CD4-positive, alpha-beta T cell treated with Interleukin-2 at 100 ng/mL for 4 hours (primary cell): ENCODE measurements at places on chromosomes 11 and 22.

DNA sequence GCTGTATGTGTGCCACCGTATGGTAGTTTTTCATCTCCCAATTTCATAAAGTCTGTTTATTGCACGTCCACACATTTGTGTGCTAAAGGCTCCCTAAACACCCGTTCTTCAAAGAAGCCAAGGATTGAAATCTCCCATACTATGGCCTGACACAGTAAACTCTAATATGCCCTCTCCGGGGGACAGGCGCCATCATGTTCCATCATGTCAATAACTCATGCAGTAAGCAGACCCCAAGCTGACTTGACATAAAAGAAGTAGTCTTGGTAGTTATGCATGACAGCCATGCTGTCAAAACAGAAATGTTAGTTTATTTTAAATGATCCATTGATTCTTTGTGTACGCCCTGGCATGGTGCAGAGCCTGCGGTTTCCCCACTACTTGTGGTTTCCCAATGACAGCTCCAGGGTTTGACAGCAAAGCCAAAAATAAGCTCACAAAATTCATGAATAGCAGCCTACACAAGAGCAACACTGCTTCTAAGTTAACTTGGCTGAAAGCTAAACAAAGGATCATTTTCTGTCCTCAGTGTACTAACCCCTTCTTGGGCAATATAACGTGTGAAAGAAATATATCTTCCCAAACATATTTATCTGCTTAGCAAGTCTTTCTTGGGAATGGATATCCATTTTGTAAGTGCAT lies 56.5 kb upstream of the CABP7 start:
- no peak for DNase-seq

- DNase-seq, result no peak
Observed at GRCh38 chr22:27641049-27641795, 160.3 kb downstream of the MN1 start.

GRCh38 chr11:74566146-74566960 lies 26.0 kb upstream of the POLD3 start:
- no peak for DNase-seq

DNA sequence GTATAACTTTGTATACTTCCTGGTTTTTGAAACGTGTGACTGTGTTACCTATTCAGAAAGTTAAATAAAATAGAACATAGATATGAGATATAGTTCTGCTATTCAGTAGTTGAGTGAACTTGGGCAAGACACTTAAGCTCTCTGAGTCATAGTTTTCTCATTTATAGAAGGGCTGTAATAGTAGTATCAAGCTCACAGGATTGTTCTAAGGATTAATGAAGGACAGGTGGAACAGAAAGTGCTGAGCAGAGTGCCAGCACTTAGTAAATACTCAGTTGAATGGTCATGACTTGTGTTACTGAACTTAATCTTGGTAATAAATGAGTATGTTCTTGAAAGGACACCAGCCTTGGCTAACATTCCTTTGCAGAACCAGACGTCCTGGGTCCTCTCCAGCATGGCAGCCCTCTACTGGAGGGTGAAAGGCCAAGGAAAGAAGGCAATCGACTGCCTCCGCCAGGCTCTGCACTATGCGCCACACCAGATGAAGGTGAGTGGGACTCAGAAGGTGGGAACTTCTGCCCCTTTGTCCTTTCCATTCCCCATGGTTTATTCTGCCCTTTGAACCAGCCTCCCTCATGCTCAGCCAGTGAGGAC lies 131.2 kb downstream of the TTC17 start:
- no peak for DNase-seq

DNA sequence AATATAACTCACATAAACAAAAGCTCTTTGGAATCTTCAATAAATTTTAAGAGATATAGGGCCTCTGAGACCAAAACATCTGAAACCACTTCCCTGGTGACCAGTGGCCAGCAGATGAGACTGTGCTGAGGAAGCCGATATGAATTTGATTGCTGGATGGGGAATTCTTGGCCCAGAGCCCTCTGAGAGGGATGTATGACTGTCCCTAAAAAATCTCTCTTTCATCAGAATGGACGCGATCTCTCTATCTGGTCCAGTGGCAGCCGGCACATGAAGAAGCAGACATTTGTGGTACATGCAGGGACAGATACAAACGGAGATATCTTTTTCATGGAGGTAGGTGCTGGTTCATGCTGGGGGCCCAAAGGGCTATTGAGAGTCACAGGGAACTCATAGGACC lies 37.5 kb downstream of the MYBPC3 start:
- DNase-seq, result no peak

- no peak for DNase-seq
Observed at GRCh38 chr11:97963528-97964331, 1057.0 kb upstream of the CNTN5 start.

DNA sequence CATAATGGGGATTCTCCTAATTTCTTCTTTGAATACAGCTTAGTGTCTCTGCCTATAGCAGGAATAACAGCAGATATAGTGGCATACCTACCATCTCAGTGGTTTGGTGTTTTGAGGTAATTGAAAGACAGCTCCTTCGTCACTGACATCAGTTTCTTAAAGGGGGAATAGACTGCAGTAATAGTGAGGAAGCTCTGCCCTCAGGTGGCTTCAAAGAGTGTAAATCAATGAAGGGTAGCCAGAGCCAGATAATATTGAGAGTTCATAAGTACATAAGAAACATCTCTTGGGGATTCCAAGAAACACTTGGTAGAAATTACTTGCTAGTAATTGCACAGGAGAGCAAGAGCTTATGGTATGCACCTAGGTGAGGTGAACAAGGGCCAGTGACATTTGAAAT lies 4.4 kb downstream of the OR6M1 start:
- no peak for DNase-seq

GRCh38 chr22:46072981-46073682 lies 77.2 kb upstream of the PPARA start:
- no peak for DNase-seq

DNA sequence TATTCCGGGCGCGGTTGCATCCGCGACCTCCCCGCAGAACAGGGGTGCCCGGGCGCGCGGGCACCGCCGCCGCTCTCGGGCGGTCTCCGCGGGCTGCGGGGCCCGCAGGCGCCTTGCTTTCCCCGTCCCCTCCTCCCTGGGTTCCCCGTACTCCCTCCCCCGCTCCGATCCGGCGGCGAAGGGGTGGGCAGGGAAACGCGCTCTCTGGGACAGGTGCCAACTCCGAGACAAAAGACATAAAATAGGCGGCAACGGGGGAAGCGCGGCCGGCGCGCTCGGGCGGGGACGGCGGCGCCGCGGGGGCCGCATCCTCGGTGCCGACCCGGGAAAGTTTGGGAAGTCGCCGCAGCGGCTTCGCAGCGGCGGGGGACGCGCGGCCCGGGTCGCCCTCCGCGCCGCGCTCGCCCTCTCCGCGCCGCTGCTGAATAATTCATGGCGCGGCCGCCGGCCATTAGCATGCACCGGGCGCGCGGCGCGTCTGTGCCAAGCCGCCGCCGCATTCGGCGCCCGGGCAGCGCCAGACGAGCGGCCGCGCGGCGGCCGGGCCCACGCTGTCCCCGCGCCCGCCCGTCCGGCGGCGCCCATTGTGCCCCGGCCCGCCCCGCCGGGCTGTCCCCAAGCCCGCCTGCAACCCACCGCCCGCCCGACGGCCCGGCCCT lies 78.7 kb upstream of the PPARA start:
- DNase-seq, result peak; percentile 64

DNA sequence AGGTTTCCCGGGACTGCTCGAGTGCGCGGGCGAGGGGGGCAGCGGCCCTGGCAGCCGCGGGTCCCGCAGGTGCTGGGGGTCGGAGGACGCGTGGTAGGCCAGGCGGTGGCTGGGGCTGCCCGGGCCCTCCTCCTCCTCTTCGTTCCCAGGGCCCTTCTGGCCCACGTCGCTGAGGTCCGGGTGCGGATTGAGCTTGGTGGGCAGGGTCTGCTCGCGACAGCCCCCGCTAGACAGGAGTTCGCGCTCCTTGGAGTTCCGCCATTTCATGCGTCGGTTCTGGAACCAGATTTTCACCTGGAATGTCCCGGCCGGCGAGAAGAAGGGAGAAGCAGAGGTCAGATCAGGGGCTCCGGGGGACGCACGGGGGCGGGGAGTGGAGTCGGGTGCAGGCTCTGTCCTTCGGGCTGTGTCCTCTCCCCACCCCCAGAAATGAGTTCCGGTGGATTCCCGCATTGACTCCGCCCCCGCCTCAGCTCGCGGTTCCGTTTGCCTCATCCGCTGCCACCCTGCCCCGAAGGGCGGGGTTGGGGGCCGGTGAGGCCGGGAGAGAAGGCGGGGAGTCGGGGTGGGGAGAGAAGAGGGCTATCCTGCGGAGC lies 3.9 kb downstream of the DBX1 start:
- DNase-seq, result peak; percentile 45

- no peak for DNase-seq
Observed at GRCh38 chr11:116219171-116219635, 553.6 kb downstream of the BUD13 start.

GRCh38 chr11:70203751-70204465 lies 812 bp downstream of the FADD start:
- DNase-seq, result peak; percentile 96

DNA sequence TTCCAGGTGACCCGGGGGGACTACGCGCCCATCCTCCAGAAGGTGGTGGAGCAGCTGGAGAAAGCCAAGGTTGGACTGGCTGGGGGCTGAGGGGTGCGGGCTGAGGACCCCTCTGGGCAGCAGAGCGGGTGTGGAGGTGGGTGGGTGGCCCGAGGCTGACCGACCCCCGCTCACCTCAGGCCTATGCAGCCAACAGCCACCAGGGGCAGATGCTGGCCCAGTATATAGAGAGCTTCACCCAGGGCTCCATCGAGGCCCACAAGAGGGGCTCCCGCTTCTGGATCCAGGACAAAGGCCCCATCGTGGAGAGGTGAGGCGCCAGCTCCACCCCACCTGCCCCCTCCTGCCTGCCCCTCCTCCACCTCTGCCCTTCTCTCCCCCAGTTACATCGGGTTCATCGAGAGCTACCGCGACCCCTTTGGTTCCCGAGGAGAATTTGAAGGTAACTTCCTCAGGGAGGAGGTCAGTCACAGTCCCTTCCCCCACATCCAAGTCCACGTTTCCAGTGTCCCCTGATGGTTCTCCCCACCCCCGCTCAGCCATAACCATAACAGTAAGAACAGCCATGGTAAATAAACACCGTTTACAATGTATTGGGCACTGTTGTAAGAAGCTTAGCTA lies 11.2 kb downstream of the DPP3 start:
- no peak for DNase-seq

DNA sequence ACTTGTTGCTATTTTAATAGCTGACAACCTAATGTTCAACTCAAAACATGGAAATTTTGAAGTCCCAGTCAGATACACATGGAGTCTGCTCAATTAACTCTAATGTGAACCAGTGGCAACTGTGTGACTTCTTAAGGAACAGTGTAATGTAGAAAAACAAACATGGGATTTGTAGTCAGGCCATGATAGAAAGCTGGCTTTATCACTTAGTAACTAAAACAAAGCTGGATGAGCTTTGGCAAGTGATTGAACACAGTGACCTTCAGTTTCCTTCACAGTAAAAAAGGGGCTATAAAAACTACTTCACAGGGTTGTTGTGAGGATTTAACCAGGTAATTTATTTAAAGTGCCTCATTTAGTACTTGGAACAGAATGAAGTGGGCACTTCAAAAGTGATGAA lies 62.6 kb downstream of the PRCP start:
- no peak for DNase-seq

DNA sequence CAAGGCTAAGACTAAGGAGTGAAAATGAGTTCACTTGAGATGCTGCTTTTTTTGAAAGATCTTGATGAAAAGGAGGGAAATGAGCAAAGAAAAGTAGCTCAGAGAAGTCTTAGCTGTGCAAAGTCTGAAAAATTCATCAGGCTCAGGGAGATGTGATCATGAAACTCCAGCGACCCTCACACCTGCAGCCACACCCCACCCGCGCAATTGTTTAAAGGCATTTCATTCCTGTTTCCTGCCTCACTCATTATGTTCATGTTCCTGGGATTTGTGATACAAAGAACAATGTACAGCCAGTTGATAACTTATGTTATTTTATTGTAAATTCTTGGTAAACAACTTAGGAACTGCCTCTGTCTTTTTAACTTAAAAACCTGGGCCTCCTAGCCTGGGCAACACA lies 8.7 kb upstream of the GSTP1 start:
- DNase-seq, result no peak
